ENCODE measurements at places on chromosomes 5 and 9. TPM values are rescaled to one million over a fixed set of nuclear protein-coding genes. Genes with fewer than 3 reads are reported as not detected.

The MVB12B gene
- 37.5 TPM for total RNA-seq

The FAM169A gene
- 15.2 TPM for total RNA-seq

The PCDHGA9 gene
- 8.9 TPM for total RNA-seq

The SLC22A4 gene
- 3.1 TPM for total RNA-seq

The ELOVL7 gene
- 16.7 TPM for total RNA-seq

The OR4F3 gene
- not detected for total RNA-seq

The RNF183 gene
- 0.96 TPM for total RNA-seq

The ZNF354C gene
- 5.7 TPM for total RNA-seq

The PCDHB10 gene
- 2.5 TPM for total RNA-seq

The SHOC1 gene
- total RNA-seq, result 0.16 TPM

The FABP6 gene
- total RNA-seq, result 6.2 TPM

The SH3GL2 gene
- 1.2 TPM for total RNA-seq

The POLK gene
- 52.3 TPM for total RNA-seq

The HAND1 gene
- not detected for total RNA-seq

The SPATA31D4 gene
- total RNA-seq, result not detected

The PDZD2 gene
- 7.8 TPM for total RNA-seq

The IFNA21 gene
- total RNA-seq, result not detected

The NRARP gene
- 7.1 TPM for total RNA-seq

The OR1J2 gene
- total RNA-seq, result 0.42 TPM

The GARIN3 gene
- not detected for total RNA-seq

The ARL14EPL gene
- total RNA-seq, result not detected

The RGS7BP gene
- total RNA-seq, result 7.5 TPM

The COL5A1 gene
- total RNA-seq, result 64.7 TPM

Measured in ureter (tissue), 1 donor.